NCI-H2081 (cell line): ENCODE measurements at places on chromosomes 3 and 15.

- DNase-seq, result no peak
Measured at GRCh38 chr3:65875393-65876027, 163.2 kb downstream of the MAGI1 start.

DNA sequence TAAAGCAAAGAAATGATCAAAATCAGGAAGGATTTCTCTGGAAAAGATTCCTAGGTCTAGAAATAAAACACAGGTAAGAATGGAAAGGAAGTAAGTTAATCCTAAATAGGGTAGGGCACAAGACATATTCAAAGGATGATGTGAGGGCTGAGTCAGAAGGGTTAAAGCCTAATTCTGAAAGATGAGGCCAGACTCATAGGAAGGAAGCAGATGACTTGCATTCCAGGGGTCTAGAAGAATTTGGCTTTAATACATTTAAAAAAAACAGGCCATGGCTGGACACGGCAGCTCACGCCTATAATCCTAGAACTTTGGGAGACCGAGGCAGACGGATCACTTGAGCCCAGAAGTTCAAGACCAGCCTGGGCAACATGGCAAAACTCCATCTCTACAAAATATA lies 3.2 kb downstream of the SSR3 start:
- no peak for DNase-seq

DNA sequence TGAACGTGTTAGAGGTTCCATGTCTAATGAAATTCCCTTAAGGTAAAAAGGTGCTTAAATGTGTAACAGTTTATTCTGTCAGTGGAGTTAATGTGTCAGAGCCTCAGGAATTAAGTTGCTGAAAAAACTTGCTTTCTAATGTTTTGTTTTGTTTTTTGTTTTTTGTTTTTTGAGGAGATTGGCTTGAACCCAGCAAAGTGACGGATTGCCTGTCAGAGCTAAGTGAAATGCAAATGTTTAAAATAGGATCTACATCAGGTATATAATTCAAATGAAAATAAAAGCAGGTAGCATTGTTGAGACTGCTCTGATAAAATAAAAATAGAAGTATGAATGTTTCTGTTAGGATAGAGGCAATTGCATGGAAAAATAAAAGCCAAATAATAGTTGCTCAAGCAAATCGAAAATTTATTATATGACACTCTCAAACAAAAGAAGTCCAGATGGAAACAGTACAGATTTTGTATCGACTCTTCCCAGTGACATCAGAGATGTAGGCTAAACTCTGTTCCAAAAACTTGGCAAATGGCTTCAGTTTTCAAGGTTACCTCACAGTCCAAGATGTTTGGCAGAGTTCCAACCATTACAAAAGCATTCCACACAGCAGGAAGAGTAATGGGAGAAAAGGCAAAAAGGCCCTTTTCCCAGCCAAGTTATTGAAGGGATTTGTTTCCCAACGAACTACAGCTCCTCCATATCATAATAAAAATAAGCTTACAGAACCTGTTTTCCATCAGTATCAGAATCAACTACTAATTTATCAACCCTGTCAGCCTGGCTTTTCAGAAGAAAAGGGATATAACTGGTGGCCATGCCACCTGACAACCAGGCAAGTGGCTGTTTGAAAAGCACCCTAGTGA lies 291.0 kb downstream of the TBL1XR1 start:
- peak; percentile 89 for DNase-seq

- no peak for DNase-seq
Measured at GRCh38 chr3:27022096-27022761, 347.0 kb downstream of the NEK10 start.

- no peak for DNase-seq
Measured at GRCh38 chr3:47070770-47071169, 91.3 kb downstream of the NBEAL2 start.

DNA sequence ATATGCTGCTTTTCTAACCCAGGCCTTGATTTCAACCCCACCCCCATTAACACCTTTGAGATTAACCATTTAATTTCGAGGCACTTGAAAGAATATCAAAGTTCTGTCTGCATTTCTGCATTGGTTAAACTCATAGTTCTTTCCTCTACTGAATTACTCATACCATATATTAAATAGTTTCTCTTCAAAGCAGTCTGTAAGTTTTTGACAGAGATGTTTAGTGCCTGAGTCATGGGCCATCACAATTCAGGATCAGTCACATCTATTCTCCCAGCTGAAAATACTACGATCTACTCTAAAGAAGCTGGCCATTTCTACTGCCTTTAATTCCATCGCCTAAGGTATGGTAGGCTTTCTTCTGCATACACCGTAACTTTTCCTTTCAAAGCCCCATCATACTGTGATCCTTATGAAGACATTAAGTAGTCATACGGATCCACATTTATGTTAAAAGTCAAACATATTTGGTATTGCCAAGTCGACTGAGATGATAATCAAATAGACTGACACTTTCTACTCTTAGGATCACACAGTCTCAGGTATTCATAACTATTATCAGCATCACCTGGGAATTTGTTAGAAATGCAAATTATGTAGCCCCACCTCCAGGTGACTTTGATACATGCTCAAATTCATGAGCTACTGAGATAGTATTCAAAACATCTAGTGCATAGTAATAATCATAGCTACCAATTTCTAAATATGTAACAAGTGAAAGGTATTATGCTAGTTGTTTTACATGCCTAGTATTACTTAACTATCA lies 489.4 kb upstream of the IL12A start:
- no peak for DNase-seq

GRCh38 chr3:37852097-37852496 lies 9.6 kb upstream of the CTDSPL start:
- no peak for DNase-seq
